ENCODE measurements at places on chromosomes 12 and 14.

GRCh38 chr12:131784909-131785762, 43.1 kb upstream of the MMP17 start:
- no peak for ATAC-seq

DNA sequence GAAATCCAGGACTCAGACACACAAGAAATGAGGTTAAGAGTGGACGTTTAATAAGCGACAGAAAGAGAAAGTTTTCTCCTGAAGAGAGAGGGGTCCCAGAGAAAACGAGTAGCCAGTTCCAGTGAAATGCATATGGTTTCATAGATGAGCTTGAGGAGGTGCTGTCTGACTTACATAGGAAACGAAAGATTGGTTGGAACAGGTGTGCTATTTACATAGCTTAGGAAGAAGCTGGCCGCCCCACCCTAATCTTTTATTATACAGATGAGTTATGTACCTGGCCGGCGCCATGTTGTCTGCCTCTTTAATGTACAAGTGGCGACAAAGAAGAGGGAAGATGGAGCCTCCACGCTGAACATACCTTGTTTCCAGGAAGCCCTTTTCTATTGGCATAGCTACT, 223.0 kb downstream of the SLC6A15 start:
- no peak for ATAC-seq

GRCh38 chr12:106138633-106139421, at the start of gene NUAK1:
NUAK1 (minus strand) TSS chr12:106138954; CDS start chr12:106138653, 301 bp downstream.
- peak; percentile 72 for ATAC-seq

DNA sequence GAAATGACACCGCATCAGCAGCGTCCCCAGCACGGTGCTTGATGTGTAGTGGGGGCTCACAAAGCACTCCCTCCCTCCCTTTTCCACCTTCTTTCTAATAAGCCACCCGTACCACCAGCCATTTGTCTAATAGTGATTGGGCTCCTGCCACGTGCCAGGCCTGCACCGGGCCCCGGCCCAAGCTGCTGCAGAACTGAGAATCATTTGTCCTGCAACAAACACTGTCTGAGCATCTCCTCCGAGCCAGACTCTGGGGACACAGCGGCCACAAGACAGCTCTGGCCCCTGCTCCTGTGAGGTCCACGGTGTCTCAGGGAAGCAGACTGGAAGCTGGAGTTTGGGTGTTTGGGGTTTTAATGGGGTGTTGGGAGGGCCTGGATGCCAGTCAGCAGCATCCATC, 43.9 kb downstream of the MVK start:
- ATAC-seq = no peak

DNA sequence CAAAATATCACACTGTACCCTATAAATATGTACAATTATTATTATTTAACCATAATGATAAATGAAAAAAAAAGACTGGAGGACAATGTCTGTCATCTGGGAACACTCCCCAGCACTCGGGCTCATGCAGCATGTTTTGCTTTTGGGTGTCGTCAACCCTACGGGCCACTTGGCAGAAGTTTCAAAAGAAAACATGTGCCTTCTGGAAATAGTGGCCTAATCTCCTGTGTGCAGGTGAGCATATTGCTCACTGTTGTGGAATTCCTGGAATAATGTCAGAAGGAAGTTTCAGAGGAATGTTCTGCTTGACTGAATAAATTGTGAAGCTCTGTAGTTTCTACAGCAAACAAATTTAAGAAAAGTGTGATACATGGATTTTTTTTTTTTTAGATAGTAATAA, 298.3 kb downstream of the SSPN start:
- no peak for ATAC-seq

Measured in gastroesophageal sphincter (tissue), 4 donors.